ENCODE measurements at places on chromosomes 7 and 10. TPM values are rescaled to one million over a fixed set of nuclear protein-coding genes. Genes with fewer than 3 reads are reported as not detected.

Gene PRSS2
- not detected for total RNA-seq

Gene ZC3HAV1L
- total RNA-seq, result 31.9 TPM

Gene SLC39A12
- total RNA-seq, result not detected

Gene UCN3
- total RNA-seq, result not detected

Gene COBL
- 8.8 TPM for total RNA-seq

Gene CHPF2
- total RNA-seq, result 12.8 TPM

Gene SLC25A28
- total RNA-seq, result 7.5 TPM

Gene ING3
- total RNA-seq, result 15.4 TPM

Gene HMX3
- total RNA-seq, result not detected

Gene GIMAP2
- 8.3 TPM for total RNA-seq

Gene PNLIP
- not detected for total RNA-seq

Gene LRMDA
- 6.4 TPM for total RNA-seq

Gene MAP3K8
- total RNA-seq, result 15.6 TPM

Gene DOCK1
- total RNA-seq, result 30.0 TPM

Gene GNAI1
- total RNA-seq, result 62.4 TPM

Gene CELF2
- total RNA-seq, result 35.2 TPM

Gene SPDYE2B
- total RNA-seq, result not detected

Gene HABP2
- total RNA-seq, result not detected

Gene CFTR
- total RNA-seq, result 130 TPM

Gene MPP7
- 37.5 TPM for total RNA-seq

Gene MYH16
- not detected for total RNA-seq

Gene SPACDR
- total RNA-seq, result not detected

Gene LRRC18
- total RNA-seq, result 2.6 TPM

Gene MTPN
- total RNA-seq, result 44.0 TPM

Gene TMEM213
- total RNA-seq, result not detected

Gene POT1
- 10.5 TPM for total RNA-seq

Gene CALML5
- not detected for total RNA-seq

Gene ABCB4
- total RNA-seq, result not detected

Gene GNGT1
- total RNA-seq, result not detected

Gene TMEM229A
- total RNA-seq, result 15.2 TPM

Gene TFEC
- 28.4 TPM for total RNA-seq

Gene SPDYE6
- not detected for total RNA-seq

Gene FBXO24
- 0.37 TPM for total RNA-seq

Gene ITGA8
- 55.8 TPM for total RNA-seq

Gene CARD11
- total RNA-seq, result 9.7 TPM

Gene DMBT1
- not detected for total RNA-seq

Gene SPAM1
- total RNA-seq, result not detected

Gene FAM221A
- total RNA-seq, result 30.3 TPM

Gene LRRN3
- total RNA-seq, result 4.4 TPM

Gene TMEM225B
- 4.3 TPM for total RNA-seq
